ENCODE measurements at places on chromosomes 7 and 10.

- no peak for DNase-seq
Measured at GRCh38 chr10:130191380-130191779, 55.2 kb downstream of the GLRX3 start.

- DNase-seq = no peak
Measured at GRCh38 chr7:37673523-37673922, 10.0 kb upstream of the GPR141 start.

DNA sequence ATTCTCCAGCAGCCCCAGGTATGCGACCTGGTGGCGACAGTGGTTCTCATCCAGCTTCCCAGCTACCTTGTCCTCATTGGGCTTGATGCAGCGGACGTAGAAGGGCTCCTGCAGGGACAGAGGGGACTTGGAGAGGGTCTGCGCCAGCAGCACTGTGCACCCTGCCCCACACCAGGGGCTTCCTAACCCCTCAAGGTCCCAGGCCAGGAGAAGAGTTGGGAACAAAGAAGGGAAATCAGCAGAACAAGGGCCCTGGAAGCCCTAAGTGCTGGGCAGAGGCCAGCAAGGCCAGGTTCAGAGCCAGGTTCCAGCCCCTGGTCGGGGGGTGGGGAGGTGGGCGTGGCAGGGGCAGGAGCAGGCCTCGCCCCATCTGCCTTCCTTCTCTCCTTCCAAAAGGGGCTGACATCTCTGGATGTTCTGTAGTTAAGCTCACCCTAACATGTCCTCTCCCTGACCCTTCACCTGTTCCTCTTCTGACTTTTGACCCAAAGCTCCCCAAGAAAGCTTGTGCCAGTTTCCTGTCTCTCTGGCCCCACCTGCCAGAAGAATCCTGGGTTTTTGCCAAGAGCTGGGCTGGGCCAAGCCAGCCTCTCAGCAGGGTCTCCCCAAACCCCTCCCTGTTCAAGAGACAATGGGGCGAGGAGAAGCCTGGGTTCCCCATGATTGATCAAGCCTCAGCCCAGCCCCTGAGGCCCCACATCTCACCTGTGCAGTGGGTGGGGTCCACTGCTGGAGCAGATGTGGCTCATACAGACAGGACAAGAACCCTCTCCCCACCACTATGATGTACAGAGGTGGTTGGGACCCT lies 11.9 kb downstream of the MYO1G start:
- peak; percentile 10 for DNase-seq

DNA sequence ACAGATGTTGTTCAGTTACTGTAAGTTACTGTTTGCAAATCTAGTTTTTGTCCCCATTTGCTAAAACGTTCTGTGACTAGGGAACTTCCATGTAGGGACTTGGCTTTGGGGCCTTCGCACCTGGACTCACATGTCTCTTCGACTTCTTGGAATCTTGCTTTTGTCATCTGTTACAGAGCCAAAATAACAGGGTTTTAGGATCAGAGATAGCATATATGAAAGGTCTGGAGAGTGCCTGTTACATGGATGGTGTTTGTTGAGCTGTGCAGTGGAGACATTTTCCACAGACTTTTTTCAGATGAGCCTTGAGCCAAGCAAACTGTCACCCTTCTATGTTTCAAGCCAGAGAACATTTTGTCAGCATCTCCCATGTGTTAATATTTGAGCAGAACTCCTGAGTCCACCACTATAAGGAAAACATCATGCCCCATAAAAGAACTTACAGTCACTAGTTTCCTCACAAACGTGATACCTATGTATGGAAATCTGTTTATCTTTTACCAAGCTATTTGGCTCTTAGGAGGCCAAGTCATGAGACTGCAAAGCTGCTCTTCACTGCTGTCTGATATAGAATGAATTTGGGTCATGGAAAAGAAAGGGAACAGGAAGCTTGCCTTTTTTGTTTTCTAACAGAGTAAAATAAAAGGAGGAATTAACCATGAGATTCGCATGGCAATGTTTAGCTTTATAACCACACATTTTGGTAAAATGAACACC lies 818.6 kb upstream of the IGFBP3 start:
- no peak for DNase-seq

- DNase-seq = no peak
Measured at GRCh38 chr7:1137517-1138167, 22.4 kb downstream of the ZFAND2A start.

DNA sequence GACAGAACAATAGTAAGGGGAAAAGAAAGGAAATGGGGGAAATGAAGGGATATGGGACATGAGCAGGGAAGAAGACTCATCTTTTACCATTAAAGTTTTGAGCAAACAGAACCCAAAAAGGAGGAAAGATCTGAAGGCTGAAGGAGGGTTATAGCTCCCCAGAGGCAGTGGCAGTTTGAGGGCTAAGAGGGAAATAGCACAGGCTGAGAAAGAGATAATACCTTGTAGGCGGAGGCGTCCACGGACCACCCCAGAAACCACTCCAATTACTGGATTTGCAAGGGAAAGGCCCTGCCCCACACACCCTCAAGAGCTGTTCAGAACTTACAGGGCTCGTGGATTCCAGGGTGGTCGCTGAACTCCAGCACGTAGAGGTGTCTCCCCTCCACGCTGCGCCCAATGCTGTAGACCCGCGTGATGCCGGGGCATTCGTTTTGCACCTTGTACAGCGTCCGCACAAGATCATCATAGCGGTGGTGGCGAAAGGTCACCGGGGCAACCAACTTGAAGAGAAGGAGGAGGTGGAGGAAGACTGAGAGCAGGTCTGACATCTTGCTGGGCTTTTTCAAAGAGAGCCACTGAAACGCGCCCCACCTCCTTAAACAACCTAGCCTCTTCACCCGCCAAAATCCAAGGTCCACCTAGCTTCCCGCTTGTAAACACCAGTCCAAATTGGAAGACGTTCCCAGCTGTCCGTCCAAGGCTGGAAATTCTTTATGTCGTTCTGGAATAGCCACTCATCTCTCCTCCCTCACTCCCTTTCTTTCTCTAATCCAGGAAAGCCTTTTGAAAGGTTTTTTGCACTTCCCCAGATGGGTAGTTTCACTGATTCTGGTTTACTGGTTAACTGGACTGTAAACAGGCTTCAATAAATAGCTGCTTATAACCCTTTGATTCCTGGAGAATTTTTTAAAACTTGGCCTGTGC lies at the start of gene CPN1:
TSS of gene CPN1 (minus strand) at position 795 of the 927 bp plus-strand sequence. CDS start at position 551, 244 bp downstream.
- no peak for DNase-seq

Data from NCI-H2081 (cell line).